ENCODE measurements at places on chromosomes 1 and 21.

DNA sequence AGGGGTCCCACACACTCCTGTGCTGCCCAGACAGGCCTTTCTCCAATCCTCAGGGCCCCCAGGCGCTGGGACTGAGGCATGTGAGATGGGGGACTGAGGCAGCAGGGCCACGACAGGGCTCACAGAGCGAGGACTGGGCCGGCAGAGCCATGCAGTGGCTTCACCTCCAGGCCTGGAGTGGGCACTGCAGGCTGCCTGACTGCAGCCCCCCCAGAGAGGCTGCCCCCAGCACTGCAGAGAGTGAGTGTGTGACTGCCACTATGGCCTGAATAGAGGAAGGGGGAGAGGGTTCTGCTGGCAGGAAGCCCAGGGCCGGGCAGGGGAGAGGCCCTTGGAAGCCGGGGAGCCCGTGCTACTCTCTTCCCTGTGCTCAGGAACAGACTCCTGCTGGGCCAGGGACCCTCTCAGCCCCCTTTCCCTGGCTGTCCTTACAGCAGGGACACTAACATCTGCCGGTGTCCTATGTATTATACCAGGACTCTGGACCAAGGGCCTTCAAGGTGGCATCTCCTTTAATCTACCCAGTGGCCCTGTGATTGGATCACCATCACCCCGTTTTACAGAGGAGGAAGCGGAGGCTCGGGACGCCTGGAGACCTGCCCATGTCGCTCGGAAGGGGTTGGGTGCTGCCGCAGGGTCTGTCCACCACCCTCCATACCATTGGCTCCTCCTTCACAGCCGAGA lies 20.2 kb upstream of the PLEKHG5 start:
- no peak for DNase-seq

GRCh38 chr1:119209061-119209460 lies 68.6 kb upstream of the WARS2 start:
- no peak for DNase-seq

- no peak for DNase-seq
These were observed 281.6 kb upstream of the RGS18 start for GRCh38 chr1:191876631-191877030.

GRCh38 chr1:9451081-9451480 lies 88.2 kb upstream of the SLC25A33 start:
- DNase-seq, result no peak

GRCh38 chr1:11598461-11598860 lies 55.8 kb downstream of the FBXO2 start:
- no peak for DNase-seq

- DNase-seq, result no peak
These were observed 112.1 kb downstream of the RUNX1 start for GRCh38 chr21:34936883-34937563.

- no peak for DNase-seq
These were observed 8.0 kb downstream of the SLC2A5 start for GRCh38 chr1:9061252-9061960.

DNA sequence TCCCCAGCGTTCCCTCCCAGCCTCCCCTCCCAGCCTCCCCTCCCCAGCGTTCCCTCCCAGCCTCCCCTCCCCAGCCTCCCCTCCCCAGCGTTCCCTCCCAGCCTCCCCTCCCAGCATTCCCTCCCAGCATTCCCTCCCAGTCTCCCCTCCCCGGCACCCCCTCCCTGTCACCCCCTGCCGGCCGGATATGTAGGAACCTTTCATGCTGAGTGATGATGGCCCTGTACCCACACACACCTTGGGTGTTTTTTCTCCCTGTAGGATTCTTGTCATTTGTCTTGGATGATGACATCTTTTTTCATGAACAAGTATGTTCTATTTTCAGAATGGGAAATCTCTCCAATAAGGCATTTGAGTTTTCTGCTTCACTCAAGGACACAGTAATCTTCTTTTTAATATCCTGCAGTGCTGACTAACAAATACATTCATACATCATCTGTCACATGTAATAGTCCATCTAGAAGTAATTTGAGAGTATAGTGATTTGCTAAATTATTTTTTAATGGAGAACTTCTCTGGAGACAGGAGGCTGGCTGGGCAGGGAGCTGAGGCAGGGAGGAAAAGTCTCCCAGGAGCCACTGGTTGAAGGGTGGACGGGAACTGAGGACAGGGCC lies 19.5 kb downstream of the FTCD start:
- DNase-seq, result no peak

GRCh38 chr1:232990176-232991128 lies 40.0 kb downstream of the NTPCR start:
- DNase-seq, result no peak

DNA sequence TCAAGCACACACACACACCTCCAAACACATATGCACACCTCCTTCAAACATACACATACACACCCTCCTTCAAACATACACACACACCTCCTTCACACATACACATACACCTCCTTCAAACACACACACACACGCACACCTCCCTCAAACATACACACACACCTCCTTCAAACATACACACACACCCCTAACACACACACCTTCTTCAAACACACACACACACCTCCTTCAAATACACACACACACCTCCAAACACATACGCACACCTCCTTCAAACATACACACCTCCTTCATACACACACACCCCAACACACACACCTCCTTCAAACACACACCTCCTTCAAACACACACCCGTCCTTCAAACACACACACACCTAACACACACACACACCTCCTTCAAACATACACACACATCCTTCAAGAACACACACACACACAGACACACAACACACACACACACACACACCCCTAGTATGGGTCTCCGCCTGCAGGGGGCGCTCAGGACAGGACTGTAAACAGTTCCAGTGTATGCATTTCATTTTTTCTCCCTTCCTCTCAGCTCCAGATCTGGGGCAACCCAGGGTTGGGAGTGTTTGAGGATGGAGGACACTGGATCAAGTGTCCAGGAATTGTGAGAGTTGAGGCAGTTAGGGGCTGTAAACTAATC lies 12.1 kb downstream of the LGR6 start:
- DNase-seq, result no peak

GRCh38 chr1:78839704-78840277 lies 166.7 kb downstream of the ADGRL4 start:
- DNase-seq, result no peak

- DNase-seq, result no peak
These were observed 170.2 kb upstream of the KCNJ15 start for GRCh38 chr21:38086580-38086979.

- DNase-seq, result no peak
These were observed 90.7 kb downstream of the URB2 start for GRCh38 chr1:229716704-229717103.

DNA sequence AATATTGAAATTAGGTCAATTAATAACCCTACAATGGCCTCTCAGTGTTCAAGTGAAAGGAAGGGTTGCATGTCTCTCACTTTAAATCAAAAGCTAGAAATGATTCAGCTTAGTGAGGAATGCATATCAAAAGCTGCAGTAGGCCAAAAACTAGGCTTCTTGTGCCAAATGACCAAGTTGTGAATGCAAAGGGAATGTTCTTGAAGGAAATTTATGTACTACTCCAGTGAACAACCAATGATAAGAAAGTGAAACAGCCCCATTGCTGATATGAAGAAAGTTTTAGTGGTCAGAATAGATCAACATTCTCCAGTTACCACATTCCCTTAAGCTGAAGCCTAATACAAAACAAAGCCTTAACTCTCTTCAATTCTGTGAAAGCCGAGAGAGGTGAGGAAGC lies 10.0 kb downstream of the MAEL start:
- no peak for DNase-seq

DNA sequence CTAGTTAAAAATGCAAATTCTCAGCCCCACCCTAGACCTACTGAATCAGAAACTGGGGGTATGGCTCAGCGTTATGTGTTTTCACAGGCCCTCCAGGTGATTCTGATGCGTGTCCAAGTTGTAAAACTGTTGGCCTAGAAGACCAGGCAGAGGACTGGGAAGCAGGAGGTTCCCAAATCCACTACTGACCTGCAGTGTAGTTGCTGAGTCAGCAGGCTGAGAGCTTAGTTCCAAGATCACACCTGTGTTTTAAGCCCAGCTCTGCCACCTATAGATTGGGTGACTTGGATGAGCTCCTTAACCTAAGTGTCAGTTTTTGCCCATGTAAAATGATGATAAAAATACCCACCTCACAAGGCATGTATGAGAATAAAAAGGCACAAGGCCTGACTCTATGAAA lies 4.1 kb downstream of the GRHL3 start:
- DNase-seq, result no peak

DNA sequence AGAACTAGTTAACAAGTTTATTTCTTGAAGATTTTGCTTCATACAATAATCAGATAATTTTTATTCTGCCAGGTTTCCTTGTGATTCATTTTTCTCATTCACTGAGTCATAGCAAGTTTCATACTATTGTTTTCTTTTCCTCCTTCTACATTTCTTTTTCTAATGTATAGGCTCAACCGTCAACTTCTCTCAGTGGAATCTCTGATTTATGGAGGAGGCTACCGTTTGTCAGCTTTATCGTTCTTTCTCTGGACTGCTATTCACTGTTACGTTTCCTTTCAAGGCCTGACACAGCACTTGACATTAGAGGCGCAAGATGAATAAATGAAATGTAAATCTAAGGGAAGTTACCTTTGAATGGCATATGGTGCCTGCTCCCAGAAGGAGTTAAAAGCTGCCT lies 284.3 kb upstream of the NR5A2 start:
- no peak for DNase-seq

DNA sequence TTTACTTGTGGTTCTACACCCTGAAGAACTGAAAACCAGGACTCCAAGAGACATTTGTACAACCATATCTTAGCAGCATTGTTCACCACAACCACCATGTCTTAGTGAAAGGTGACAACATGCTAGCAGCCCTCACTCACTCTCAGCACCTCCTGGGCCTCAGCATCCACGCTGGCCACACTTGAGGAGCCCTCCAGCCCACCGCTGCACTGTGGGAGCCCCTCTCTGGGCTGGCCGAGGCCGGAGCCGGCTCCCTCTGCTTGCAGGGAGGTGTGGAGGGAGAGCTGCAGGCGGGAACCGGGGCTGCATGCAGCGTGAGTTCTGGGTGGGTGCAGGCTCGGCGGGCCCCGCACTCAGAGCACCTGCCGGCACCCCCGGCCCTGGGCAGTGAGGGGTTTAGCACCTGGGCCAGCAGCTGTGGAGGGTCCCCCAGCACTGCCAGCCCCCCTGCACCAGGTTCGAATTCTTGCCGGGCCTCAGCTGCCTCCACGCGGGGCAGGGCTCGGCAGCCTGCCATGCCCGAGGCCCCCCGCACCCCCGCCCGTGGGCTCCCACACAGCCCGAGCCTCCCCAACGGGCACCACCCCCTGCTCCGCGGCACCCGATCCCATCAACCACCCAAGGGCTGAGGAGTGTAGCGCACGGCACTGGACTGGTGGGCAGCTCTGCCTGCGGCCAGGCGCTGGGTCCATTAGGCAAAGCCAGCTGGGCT lies 9.2 kb downstream of the C1orf159 start:
- no peak for DNase-seq

- DNase-seq, result no peak
These were observed 698 bp downstream of the MOV10 start for GRCh38 chr1:112674986-112675727.

DNA sequence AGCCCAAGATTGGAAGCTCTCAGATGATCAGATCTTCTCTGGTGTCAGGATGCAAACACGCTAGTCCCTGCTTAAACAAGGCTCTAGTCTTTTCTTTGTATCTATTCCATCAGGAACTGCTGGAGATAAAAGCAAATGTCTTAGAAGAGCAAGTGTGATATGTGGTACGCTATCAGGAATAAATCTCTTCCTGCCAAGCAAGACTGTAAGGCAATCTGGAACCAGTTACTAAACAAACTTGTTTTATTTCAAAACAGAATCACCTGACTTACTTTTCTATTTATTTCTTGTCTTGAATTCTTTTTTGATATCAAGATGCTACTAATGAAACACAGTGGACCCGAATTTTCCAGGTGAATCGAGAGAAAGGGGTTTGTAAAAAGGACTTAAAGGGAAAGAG lies 139.9 kb upstream of the ZNF644 start:
- no peak for DNase-seq

DNA sequence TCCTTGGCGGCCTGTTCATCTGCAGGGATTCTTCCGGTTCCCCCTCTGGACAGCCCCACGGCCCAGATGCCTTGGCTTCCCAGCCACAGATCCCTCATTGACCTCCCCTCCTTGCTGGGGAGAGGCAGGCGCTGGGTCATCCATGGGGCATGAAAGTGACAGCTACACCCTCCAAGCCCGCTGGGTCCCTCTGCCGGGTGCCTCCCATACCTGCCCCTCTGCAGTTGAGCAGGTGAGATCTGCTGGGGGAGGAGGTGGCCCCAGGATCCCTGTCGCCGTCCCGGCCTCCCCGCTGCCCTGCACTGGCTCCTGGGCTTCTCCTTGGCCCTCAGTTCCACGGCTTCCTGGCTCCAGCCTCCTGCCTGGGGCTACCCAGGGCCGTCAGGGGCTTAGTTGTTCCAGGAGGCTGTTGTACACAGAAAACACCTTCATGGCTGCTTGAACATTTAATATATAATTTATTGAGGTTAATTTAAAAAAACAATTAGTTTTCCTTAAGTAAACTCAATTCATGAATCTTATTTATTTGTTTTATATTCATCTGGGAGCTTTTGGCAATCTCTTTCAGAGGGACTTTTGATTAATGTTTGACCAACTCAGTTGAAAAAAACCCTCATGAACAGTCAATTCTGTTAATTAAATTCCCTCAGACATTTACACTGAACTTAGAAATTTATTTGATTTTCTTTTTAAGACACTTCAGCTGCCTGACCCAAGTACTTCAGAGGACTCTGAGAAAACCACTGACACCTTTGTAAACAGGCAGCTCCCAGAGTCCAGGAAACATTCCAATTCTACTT lies 67.6 kb upstream of the ABCG1 start:
- no peak for DNase-seq

- no peak for DNase-seq
These were observed 57.9 kb upstream of the LGALS8 start for GRCh38 chr1:236465959-236466303.

DNA sequence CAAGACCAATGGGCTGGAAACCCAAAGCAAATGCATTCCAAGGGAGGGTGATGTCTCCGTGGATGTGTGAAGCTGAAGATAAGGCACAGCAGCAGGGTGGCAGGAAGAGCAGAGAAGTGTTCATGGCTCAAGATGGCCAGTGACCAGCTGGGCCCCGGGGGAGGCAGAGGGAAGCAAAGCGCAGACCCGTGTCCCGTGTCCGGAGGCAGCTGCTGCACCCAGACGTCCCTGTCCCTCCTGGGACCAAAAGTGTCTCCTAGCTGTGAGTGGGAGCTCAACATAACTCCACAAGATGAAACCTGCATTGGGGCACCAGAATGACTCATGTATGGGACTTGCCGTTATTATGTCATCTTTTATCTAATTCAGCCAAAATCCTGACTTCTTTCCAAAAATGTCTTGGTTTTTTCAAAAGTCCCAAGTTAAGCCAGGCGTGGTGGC lies 118.2 kb downstream of the RIPK4 start:
- DNase-seq, result no peak
